ENCODE measurements at places on chromosomes 1 and 21. TPM values are rescaled to one million over a fixed set of nuclear protein-coding genes. Genes with fewer than 3 reads are reported as not detected.

Gene AGMAT
- 0.70 TPM for total RNA-seq

Gene TMEM200B
- total RNA-seq, result 0.33 TPM

Gene LCE1B
- 0.24 TPM for total RNA-seq

Gene LRRC3
- total RNA-seq, result 4.8 TPM

Gene IL20
- total RNA-seq, result not detected

Gene SLC1A7
- not detected for total RNA-seq

Gene CCDC30
- total RNA-seq, result 6.1 TPM

Gene HPDL
- total RNA-seq, result 16.2 TPM

Gene ODF2L
- total RNA-seq, result 47.6 TPM

Gene COP1
- 34.9 TPM for total RNA-seq

Gene ADORA1
- 3.2 TPM for total RNA-seq

Gene OR2T29
- total RNA-seq, result 0.44 TPM

Gene PNRC2
- total RNA-seq, result 86.9 TPM

Gene ITSN1
- total RNA-seq, result 34.1 TPM

Gene FCGR3B
- 1.7 TPM for total RNA-seq

Gene NEGR1
- 12.1 TPM for total RNA-seq

Gene LHX8
- not detected for total RNA-seq

Gene C1orf198
- total RNA-seq, result 13.1 TPM

Gene E2F2
- total RNA-seq, result 0.21 TPM

Gene GNAT2
- not detected for total RNA-seq

Gene PRAMEF1
- total RNA-seq, result not detected

Gene HRNR
- total RNA-seq, result 0.24 TPM

Data from motor neuron (in vitro differentiated cells).